ENCODE measurements at places on chromosomes 7 and 10. TPM values are rescaled to one million over a fixed set of nuclear protein-coding genes. Genes with fewer than 3 reads are reported as not detected.
A peak's percentile ranks its signal among the peaks of the same experiment; 100 is the strongest.

Gene IQCE
- 10.1 TPM for total RNA-seq

DNA sequence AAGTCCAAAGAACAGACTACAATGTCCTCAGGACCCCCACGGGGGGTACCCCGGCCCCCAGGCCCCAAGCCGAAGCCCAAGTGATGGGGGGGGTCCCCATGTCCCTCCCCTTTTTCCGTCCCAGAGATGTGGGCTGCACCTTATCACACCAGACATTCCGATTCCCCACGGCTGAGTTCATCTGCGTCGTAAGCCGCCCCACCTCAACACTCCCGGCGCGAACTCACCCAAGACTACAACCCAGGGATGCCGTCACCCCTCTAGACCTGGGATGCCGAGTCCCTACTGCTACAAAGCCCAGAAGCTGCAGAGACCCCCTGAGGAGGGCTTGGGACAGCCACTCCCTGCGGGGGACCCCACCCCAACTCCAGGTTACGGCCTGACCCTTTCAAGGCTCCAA is 14.5 kb downstream of the PDGFA start:
- no peak for DNase-seq

GRCh38 chr10:121065330-121065729 is 214.2 kb downstream of the WDR11 start:
- no peak for DNase-seq

GRCh38 chr10:79262959-79263746 is 84.1 kb upstream of the PPIF start:
- DNase-seq, result no peak

- peak; percentile 25 for DNase-seq
Observed at GRCh38 chr10:31098046-31098445, 66.4 kb upstream of the ZNF438 start.

Gene PODXL
- 38.4 TPM for total RNA-seq

GRCh38 chr10:101301111-101301731 is 52.7 kb upstream of the BTRC start:
- DNase-seq, result peak; percentile 66

Data from neural progenitor cell (in vitro differentiated cells).